ENCODE measurements at places on chromosomes 13 and 19.

DNA sequence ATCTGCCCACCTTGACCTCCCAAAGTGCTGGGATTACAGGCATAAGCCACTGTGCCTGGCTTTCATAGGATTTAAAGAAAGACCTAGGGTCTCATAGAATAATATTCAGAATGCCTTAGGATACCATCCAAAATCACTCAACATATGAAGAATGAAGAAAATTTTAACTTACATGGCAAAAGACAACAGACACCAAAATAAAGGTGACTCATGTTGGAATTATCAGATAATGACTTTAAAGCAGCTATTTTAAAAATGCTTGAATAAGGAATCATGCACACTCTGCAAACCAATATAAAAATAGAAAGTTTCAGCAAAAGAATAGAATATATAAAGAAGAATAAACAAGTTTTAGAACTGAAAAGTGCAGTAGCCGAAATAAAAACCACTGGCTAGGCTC lies 29.3 kb downstream of the ZNF566 start:
- no peak for DNase-seq

DNA sequence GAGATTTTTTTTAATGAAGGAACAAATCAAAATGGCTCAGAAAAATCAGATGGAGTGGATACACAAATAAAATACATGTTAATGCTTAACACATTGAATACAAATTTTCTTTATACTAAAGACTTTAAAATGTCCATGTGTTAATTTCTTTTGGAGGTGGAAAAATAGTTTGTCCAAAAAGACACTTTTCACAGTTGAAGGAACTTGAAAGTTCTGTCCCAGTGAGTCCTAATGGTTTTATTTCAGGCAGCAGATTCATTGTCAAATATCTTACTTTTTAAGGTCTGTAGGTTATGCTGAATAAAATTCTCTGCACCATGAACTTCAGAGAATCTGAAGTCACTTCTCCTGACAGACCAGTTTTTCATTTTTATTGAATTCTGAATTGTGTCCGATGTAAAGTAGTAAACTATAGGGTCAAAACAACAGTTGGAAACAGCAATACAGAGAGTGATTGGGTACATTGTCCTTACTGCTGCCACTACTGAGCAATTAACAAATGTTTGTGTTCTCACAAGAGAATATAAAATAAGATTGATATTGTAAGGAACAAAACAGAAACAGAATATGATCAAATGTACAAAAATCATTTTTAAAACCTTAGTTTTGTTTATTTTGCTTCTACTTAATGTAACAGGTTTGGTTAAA lies 1.6 kb downstream of the LPAR6 start:
- no peak for DNase-seq

DNA sequence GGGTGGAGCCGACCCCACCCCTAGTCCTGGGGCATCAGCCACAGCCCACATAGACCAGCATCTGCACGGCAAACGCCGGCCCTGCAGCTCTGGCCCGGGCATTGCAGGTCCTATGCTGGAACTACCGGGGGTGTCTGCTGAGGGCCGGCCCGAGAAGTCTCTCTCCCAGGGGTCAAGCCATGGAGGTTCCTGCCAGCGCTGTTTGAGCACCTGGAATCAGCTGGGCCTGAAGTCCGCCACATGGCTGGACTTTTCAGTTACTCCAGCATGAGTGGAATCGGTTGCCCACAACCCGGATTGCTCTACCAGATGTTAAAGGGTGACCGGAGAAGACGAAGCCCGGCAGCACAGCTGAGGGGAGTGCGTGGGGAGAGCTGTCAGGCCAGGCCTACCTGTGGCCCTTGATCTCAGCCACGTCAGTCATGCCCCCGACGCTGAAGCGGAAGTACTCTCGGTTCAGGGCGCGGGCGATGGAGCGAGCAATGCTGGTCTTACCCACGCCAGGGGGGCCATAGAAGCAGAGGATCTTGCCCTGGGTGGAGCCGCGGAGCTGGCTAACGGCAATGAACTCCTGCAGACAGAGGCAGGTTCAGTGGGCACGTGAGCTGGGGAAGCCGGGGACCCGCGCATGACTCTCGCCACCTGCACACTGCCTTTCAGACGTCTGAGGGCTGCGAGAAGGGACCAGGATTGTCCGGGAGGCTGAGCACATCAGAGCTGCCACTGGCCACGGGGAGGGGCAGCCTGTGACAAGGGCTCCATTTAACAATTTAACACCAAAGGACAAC lies 8.7 kb downstream of the RPL36 start:
- no peak for DNase-seq

- DNase-seq: no peak
These were observed 36.0 kb downstream of the MBNL2 start for GRCh38 chr13:97257800-97258799.

DNA sequence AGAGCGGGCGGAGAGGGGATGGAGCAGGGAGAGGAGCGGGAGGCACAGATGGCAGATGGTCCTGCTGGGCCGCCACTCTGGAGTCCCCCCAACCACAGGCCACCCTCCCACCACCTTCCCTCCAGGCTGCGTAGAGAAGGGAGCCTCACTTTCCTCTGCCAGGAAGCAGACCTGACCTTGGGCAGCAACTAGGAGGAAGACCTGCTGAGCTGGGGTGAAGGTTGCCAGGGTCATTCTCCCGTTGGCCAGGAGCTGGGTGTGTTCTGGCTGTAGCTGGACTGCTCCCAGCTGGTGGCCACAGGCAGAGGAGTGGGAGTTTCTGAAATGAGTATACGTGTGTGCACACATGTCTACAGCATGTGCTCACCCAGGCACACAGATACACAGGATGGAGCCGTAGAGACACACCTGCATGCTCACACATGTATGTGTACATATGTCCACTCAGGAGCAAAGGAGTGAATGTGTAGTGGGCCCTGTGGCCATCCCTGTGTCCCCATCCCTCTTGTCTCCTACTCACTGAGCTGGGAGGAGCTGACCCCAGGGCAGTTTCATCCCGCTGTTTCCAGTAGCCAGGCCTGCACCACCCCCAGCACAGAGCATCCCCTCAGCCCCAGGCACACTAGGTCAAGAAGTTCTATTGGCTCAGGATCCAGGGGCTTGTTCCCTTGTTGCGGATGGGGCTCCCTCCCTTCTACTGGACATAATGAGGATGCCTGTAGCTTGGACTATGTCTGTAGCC lies 53.0 kb downstream of the CHST8 start:
- DNase-seq: no peak

DNA sequence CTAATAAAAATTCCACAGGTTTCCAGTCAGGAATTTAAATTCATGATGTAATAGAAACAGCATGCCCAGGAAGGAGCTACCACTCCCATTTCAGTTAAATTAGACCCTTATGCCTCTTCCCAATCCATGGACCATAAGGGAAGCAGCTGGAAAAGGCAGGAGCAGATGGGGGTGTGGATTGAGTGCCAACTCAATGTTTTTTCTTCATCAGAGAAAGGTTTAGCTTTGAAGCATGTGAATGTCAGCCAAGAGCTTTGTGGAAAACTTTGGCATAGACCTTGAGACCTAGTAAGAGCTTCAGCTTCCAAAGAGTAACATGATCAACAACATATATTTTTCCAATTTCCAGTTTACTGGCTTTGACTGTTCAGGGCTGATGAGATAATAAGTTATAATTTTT lies 2139.9 kb downstream of the PCDH9 start:
- no peak for DNase-seq

DNA sequence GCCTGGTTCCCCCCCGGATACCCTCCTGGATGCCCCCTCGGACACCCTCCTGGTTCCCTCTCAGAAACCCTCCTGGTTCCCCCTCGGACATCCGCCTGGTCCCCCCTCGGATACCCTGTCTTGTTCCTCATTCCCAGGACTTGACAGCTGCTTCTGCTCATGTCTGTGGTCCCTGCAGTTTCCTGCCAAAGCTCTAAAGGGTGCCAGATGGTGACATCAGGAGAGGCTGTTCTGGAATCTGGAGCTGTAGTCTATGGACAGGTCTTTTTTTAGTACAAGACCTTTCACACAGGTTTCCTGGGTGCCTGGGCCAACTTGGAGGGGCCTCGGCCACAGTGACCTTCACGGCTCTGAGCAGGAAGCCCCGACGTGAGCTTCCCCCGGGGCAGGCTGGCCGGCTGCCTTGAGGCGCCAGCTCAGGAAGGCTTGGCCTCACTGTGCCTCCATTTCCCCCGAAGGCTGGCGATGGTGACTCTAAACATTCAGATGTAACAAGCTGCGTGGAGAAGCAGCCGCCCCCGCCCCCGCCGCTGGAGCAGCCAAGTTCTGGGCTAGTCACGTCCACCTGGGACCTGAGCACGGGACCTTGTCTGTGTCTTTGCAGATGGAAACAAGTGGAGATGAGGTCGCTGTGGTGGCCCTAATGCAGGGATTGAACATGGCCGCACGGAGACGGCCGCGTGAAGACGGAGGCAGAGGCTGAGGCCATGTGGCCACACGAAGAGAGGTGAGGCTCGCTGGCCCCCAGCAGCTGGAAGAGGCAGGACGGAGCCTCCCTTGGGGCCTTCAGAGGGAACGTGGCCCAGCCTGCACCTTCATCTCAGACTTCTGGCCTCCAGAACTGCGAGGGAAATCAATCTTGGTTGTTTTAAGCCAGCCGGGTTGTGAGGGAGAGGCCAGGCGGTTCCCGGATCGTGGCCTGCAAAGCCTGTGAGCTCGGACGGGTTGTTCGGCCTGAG lies 12.7 kb downstream of the SGTA start:
- no peak for DNase-seq

- no peak for DNase-seq
These were observed 614.5 kb downstream of the TBC1D4 start for GRCh38 chr13:74867460-74867859.

- DNase-seq: no peak
These were observed 139.2 kb upstream of the SOX21 start for GRCh38 chr13:94851576-94851975.

DNA sequence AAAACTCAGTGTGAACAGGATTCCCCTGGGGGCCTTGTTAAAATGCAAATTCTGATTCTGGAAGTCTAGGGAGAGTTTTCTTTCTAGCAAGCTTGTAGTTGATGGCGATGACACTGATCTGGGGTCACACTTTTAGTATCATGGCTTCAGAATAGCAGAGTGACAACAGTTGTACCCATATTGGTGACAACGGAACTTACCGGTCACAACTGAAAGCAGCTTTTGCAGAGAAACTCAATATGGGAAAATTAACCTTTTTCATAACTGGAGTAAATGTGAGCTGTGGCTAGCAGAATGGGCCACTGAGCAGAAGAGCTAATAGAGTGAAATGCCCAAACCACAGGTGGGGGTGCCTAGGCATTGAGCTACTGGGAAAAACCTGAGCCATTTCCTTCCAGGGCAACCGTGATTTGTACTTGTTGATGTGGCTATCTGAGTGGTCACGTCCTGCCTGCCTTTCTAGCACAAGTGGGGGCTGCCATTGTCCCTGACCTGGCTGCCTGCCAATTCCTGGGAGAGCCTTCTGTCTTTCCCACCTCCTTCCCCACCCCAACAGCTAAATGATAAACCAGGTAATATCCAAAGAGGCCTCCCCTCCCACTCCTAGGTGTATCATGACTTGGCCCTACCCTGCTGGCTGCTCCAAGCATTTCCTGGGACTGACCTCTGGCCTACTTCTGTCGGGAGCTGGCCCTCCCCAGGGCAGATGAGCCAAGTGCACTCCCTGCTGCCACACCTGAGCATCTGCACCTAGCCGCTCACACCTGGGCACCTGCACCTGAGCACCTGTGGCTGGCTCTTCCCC lies 1.7 kb upstream of the SLC10A2 start:
- no peak for DNase-seq

DNA sequence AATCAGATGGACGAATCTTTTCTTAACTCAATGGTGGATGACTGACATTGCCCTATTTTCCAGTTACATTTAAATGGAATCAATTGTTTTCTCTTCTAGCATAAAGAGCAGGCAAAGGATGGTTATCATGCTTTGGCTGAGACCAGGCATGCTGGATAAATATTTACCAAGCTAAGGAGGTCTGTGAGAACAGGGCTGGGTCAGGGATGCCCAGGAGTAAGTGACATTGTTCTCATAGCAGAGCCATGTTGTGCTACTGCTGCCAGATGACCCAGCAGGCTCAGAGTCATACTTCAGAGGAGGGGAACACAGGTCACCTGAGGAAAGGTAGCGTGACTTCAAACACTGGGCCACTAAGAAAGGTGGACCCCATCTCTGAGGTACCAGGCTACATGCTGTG lies 116.0 kb upstream of the RNF113B start:
- peak; percentile 68 for DNase-seq

DNA sequence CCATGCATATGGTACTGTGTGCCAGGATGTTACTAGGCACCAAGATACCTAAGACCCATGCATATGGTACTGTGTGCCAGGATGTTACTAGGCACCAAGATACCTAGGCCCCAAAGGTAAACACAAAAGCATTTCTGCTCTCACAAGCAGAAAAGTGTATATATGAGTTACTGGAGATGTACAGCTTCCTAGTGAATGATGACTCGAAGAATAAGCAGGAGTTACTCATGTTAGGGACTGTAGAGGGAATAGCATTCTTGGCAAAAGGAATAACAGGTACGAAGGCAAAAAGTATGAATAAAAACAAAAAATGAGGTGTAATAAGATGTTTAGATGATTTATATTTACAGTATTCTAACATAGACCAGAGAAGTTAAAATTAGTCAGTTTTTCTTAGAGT lies 383.7 kb downstream of the DIAPH3 start:
- no peak for DNase-seq

GRCh38 chr19:31054430-31054829 lies 294.8 kb downstream of the TSHZ3 start:
- peak; percentile 46 for DNase-seq

DNA sequence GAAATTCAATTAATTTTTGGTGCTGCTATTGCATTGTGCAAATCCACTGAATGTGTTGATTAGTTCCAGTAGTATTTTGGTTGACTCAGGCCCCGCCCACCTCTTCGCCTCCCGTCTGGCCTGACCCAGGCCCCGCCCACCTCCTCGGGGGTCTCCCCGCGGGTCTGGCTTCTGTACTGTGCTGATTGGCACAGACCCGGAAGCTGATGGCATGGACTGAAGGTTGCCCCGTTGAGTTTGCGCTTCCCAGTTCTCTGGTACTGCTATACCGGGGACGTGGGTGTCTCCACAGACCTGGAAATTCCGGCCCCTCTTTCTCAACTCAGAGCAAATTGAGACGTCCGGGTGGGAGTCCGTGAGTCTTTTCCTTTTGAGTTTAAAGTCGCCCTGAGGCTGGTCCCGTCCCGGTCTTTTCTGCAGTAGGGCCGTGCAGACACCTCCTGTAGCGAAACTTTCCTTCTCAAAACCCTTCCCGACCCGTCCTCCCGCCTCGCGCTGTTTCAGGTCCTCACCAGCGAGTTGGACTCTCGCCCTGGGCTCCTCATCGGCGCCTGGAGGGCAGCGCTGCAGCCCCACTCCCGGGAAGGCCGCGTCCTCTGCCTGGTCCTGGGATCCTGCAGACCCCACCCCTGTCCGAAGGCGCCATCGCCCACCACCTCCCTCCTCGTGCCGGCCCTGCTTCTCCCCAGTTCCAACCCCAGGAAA lies 14.8 kb downstream of the ZNF701 start:
- DNase-seq: no peak

DNA sequence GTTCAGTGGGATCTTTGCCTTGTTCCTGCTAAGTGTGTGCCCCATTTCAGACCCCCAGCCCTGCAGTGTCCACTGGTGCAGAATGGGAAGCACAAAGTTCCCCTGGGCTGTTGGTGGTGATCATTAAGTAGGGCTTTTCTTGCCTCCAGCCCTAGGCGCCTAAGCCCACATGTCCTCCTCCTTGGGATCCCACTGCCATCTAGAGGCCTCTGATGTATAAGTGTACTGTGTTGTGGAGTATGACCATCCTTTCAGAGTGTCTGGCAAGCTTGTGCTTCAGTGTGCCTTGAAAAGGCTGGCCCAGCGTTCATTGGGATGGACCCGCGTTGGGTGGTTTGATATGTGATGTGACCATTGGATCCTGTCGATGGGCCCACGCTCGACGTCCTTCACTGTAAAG lies 71.2 kb downstream of the WASF3 start:
- no peak for DNase-seq

Data from prostate gland (tissue), 2 donors.